ENCODE measurements at places on chromosomes 5 and 9.

DNA sequence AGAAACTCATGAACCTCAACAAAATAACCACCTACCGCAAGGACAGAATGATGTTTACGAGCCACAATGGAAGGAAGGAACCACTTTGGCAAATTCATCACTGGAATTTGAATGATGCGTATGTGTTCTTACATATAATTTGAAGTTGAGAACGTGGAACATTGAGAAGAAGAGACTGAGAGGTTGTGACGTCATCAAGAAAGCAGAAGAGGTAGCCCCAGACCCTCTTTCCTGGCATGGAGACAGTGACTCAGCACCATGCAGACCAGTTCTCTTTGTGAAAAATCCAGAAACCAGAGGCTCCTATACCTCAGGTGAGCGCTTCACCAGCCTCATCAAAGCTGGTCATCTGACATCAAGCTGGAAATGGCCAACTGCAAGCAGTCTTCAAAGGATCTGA lies 124.5 kb downstream of the PDZD2 start:
- no peak for DNase-seq

DNA sequence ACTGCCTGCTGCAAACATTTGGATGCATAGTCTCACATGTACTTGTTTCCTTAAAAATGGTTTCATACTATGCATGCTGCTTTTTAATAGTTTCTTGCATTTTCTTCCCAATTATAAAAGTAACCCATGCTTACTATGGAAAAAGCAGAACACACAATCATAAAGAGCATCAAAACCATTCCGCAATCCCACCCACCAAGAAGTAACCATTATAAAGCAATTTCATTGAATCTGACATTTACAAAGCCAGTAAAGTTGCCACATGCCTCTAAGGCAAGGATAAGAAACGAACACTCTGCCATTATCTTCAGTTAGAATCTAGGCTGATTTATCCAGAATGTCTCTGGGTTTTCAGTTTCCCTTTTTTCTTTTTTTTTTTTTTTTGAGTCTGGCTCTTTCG lies 92.7 kb upstream of the OSMR start:
- DNase-seq = no peak

- DNase-seq = no peak
Observed at GRCh38 chr9:37392272-37392671, 30.2 kb upstream of the GRHPR start.

DNA sequence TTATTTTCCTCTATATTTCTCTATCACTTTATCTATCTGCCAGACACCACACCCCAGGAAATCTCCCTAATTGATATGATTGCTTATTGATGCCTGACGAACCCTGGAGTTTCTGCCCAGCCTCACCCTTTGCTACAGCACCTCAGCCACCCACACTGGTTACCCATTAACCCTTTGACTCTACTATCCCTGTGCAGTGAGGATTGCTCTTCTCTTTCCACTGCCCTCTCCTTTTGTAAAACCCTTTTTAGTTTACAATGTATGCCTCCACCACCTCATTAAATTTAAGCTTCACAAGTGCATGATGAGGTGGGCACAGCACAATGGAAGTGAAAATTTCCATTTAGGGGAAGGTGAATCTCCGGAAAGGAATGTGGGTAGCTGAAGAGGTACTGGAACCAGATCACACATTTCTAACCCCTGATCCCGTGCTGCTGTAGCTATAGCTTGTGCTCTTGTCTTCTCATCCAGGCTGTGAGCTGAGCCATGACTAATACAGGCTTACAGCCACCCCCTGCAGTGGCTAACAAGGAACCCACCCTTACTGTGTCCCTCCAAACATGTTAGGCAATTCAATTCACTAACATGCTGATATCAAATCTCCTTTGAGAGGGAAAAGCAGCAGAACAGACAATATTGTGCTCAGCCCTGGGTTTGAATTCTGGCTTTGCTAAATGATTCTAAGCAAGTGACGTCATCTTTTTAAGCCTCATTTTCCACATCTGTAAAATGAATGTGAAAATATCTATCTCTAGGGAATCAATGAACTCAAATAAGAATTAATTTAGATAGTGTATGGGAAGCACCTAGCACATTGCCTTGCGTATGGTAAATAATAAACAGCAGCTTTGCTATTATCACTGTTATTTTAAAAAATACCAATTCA lies 186.9 kb upstream of the TRIM32 start:
- no peak for DNase-seq

GRCh38 chr9:127779136-127779981 lies 893 bp upstream of the SH2D3C start:
- peak; percentile 52 for DNase-seq

- DNase-seq = no peak
Observed at GRCh38 chr5:123610209-123610608, 98.2 kb downstream of the CSNK1G3 start.

GRCh38 chr5:157269761-157270272 lies 3.9 kb downstream of the CYFIP2 start:
- DNase-seq = no peak

GRCh38 chr5:34765662-34766061 lies 73.3 kb upstream of the TTC23L start:
- no peak for DNase-seq

DNA sequence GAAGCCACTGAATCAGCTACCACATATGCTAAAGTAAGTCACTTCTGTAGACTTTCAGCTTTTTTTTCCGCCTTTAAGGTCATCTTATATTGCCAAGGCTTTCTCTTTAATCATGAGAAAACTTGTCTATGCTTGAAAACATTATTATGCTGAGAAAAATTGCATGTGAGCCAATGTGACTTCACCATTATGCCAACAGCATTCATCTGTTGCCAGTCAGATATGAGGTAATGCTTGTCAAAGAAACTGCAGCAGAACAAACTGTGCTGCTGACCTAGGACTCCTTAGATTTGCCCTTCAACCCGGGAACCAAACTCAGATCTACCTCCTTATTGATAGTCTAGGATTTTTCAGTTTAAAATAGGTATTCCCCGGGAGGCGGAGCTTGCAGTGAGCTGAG lies 34.3 kb downstream of the SLC44A1 start:
- no peak for DNase-seq

GRCh38 chr9:126554292-126554691 lies 59.4 kb upstream of the LMX1B start:
- DNase-seq = no peak

- peak; percentile 51 for DNase-seq
Observed at GRCh38 chr9:107707428-107707837, 217.9 kb upstream of the KLF4 start.

DNA sequence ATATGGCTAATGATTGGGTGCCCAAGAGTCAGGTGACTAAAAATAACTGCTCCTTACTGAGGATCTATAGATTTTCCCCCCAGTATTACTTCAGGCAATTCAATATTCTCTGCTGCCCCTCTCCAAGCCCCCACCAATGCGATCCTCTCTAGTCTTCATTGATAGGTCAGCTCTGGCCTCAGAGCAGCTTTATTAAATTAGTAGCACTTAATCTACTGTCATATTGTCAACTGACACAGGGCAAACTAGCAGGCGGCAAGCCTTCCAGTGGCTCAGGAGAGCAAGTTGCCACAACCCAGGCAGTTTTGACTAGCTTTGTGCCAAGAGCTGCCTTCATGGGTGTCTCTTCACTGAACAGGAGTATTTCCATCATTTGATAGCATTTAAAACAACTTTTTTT lies 462.9 kb downstream of the BNC2 start:
- no peak for DNase-seq

DNA sequence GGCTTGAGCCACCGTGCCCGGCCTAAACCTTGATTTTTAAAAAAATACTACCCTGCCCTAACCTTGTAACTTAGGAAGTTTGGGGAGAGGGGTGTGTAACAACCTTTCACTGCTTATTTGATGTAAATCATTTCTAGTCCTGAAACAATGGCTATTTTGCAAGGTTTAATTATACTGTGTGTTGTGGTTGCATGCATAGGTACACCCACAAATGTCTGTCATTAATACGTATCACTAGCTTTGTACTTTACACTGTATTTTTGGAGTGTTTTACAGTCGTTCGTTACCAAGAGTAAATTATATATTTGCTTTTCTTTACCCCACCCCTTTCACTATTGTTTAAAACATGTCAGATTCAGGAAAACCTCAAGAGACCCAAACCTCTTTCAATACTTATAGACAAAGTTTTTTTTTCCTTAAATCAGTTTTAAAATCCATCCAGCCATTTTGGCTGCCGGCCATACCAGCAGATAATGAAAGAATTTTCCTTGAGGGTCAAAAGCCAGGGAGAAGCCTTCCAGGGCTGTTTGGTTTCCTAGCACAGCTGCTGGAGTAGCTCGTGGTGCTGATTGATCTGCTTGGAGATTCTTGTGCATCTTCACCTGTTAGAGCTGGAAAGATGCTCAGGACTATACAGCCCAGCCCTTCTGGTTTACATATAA lies 50.7 kb downstream of the DOCK8 start:
- DNase-seq = no peak

DNA sequence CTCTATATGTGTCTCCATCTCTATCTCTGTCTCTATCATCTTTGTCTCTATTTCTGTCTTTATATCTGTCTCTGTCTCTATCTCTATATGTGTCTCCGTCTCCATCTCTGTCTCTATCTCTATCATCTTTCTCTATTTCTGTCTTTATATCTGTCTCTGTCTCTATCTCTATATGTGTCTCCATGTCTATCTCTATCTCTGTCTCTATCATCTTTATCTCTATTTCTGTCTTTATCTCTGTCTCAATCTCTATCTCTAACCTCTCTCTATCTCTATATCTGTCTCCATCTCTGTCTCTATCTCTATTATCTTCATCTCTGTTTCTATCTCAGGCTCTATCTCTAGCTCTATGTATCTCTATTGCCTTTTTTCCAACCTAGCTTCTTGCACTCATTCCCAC lies 37.0 kb downstream of the IRX4 start:
- no peak for DNase-seq

- DNase-seq = peak; percentile 69
Observed at GRCh38 chr5:61329550-61330128, 2.4 kb upstream of the ZSWIM6 start.

- no peak for DNase-seq
Observed at GRCh38 chr9:107890921-107891465, 401.4 kb upstream of the KLF4 start.

GRCh38 chr9:34200092-34200491 lies 21.2 kb downstream of the UBAP1 start:
- DNase-seq = no peak

- no peak for DNase-seq
Observed at GRCh38 chr5:67795781-67796477, 419.6 kb upstream of the PIK3R1 start.

GRCh38 chr5:143491646-143492045 lies 88.2 kb upstream of the NR3C1 start:
- no peak for DNase-seq

GRCh38 chr5:149632311-149633251 lies 51.3 kb downstream of the ARHGEF37 start:
- DNase-seq = no peak

- DNase-seq = no peak
Observed at GRCh38 chr5:95711501-95712346, 19.4 kb upstream of the RHOBTB3 start.

DNA sequence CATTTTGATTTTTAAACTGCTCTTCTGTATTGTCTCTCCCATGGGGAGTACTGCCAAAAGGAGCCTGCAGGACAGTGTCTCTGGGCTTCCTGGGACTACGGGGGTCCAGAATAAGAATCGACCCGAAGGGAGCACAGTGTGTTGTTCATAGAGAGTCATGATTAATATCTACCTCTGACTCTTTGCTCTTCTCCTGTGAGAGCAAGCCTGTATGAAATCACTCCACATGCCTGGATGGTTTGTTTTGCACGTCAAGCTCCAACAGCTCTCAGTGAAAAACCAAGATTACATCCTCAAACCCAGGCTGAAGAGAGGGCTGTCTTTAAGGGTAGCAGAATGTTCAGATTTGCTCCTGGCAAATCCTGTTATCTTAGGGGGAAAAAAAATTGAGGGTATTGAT lies 1860.0 kb upstream of the WWC1 start:
- no peak for DNase-seq

DNA sequence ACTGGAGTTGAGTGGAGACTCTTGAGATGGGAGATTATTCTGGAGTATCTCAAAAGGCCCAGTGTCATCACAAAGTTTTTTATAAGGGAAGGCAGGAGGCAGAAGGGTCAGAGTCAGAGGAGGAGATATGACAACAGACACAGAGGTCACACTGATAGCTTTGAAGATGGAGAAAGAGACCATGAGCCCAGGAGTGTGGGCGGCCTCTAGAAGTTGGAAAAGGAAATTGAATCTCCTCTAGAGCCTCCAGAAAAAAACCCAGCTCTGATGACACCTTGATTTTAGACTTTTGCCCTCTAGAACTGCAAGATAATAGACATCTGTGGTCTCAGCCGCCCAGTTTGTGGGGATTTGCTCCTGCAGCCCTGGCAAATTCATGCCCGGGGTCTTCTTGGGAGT lies 64.8 kb upstream of the SPTLC1 start:
- DNase-seq = no peak

GRCh38 chr5:15864536-15865215 lies 314.9 kb downstream of the MARCHF11 start:
- DNase-seq = no peak

GRCh38 chr9:14710804-14711203 lies 11.7 kb downstream of the CER1 start:
- DNase-seq = no peak

GRCh38 chr9:87713278-87713987 lies 12.5 kb upstream of the CTSL start:
- DNase-seq = peak; percentile 100

GRCh38 chr9:119052339-119053030 lies 316.8 kb downstream of the BRINP1 start:
- no peak for DNase-seq

GRCh38 chr5:30197662-30198061 lies 995.8 kb upstream of the CDH6 start:
- no peak for DNase-seq

- peak; percentile 44 for DNase-seq
Observed at GRCh38 chr5:29218138-29218537, 1975.3 kb upstream of the CDH6 start.

GRCh38 chr5:168404365-168404764 lies 81.9 kb upstream of the RARS1 start:
- DNase-seq = no peak

DNA sequence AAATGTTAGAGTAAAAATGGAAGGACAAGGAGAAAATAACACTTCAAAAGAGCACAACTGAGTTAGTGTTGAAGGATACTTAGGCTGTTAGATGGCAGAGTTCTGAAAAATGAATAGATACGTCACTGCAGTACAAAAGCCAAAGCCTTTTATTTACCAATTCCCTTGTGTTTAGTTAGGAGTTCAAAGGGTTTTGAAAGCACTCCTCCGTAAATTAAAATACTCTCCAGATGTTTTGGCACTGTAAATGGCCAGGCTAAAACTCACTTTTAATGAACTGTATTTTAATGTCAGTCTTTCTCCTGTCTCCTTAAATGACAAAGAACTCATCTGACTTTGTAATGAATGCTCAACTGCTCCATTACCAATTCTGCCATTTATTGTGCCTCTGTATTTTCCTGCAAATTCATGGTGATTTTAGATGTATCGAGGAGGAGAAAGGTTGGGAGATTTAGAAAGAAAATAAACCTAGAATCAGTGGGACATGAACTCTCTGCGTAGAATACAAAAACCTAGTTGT lies 1727.2 kb downstream of the MAT2B start:
- no peak for DNase-seq

- DNase-seq = peak; percentile 89
Observed at GRCh38 chr9:78031893-78032729, 500 bp upstream of the GNAQ start.

- peak; percentile 24 for DNase-seq
Observed at GRCh38 chr5:14266686-14267085, 123.5 kb downstream of the TRIO start.

All from NCI-H460 (cell line).